ENCODE measurements at places on chromosomes 7 and 10.

- DNase-seq = no peak
Observed at GRCh38 chr10:118505363-118505762, 90.1 kb downstream of the PRLHR start.

GRCh38 chr7:69996121-69996520, 397.8 kb downstream of the AUTS2 start:
- no peak for DNase-seq

- no peak for DNase-seq
Observed at GRCh38 chr10:22999942-23000341, 72.1 kb downstream of the ARMC3 start.

- no peak for DNase-seq
Observed at GRCh38 chr10:131041441-131041840, 270.1 kb downstream of the TCERG1L start.

DNA sequence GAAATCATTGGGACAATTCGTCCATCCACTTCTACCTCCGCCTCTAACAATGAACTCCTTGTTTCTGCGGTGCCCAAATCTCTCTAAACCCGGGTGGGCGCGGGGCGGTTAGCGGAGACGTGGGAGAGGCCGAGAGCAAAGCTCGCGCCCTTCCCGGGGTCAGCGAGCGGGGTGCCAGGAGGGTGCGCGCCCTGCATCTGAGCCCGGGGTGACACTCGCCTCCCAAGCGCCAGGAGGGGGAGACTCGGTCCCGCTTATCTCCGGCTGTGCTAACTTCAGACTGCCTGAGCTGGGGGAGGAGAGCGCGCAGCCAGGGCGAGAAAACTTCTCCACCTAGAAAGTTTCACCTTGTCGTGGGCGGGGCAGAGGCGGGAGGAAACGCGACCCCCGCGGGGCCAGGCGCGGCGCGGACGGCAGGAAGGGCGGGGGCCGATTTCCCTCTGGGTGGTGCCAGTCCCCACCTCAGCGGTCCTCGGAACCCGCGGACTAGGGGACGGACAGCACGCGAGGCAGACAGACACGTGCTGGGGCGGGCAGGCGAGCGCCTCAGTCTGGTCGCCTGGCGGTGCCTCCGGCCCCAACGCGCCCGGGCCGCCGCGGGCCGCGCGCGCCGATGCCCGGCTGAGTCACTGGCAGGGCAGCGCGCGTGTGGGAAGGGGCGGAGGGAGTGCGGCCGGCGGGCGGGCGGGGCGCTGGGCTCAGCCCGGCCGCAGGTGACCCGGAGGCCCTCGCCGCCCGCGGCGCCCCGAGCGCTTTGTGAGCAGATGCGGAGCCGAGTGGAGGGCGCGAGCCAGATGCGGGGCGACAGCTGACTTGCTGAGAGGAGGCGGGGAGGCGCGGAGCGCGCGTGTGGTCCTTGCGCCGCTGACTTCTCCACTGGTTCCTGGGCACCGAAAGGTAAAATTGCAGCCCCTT, at the start of gene MET:
MET (plus strand) TSS at position 516 of the 915 bp plus-strand sequence. CDS start 26,889 bp downstream, outside the sequence.
- DNase-seq = peak; percentile 34

- no peak for DNase-seq
Observed at GRCh38 chr7:141610671-141611070, 59.5 kb downstream of the AGK start.

DNA sequence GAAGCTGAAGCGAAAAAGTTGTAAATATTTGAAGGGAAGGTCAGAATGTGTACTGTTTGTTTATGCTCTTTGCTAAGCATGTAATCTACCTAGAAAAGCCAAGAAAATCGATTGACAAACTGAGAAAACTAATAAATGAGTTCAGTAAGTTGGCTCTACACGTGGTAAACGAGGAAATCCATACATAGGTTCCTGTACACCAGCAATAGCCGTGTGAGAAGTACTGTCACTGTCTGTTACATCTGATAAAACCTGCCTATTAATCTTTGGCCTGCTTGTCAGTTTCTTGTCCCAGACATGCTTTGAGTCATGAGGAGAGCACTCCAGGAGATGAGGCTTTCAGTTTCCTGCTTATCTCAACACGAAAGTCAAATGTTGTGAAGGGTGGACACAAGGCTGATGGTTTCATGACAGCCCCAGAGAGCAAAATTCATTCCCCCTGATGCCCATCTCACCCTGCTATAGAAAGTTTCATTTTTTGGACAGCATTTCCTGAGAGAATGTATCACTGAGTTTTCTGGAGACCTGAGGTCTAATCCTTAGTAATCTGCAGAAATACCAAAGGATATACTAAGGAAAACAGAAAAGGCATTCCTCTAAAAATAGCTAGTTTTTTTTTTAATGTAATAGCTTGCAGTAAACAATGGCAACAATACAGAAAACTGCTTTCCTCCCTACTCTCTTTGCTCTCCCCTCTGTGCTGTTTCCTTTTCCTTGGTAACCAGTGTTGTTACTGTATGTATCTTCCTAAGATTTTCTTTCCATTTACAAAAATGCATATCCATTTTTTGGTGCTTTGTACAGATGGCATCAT, 18.8 kb downstream of the BMPR1A start:
- no peak for DNase-seq

Measured in stimulated activated CD8-positive, alpha-beta memory T cell treated with anti-CD3 and anti-CD28 coated beads, Interleukin-15, amount 100 ng/mL, for 48 hours (primary cell).